ENCODE measurements at places on chromosomes 2 and 18. TPM values are rescaled to one million over a fixed set of nuclear protein-coding genes. Genes with fewer than 3 reads are reported as not detected.

The CCDC85A gene
- total RNA-seq: not detected

The BUB1 gene
- total RNA-seq: 6.5 TPM

The RTP5 gene
- not detected for total RNA-seq

The TPO gene
- total RNA-seq: not detected

The FTCDNL1 gene
- total RNA-seq: 0.21 TPM

The MAP3K19 gene
- total RNA-seq: not detected

The GAL3ST2 gene
- not detected for total RNA-seq

The MLPH gene
- 9.9 TPM for total RNA-seq

The SS18 gene
- total RNA-seq: 150 TPM

The TMEM178A gene
- total RNA-seq: 0.43 TPM

The PROM2 gene
- 37.1 TPM for total RNA-seq

The ZC3H6 gene
- 9.8 TPM for total RNA-seq

The CD207 gene
- not detected for total RNA-seq

The MYCN gene
- not detected for total RNA-seq

The MYO3B gene
- 0.85 TPM for total RNA-seq

The DNAH7 gene
- total RNA-seq: under 0.01 TPM

The SRD5A2 gene
- total RNA-seq: not detected

The LINC00305 gene
- not detected for total RNA-seq

The DES gene
- not detected for total RNA-seq

The ZDBF2 gene
- 8.0 TPM for total RNA-seq

The ANKAR gene
- total RNA-seq: 2.4 TPM

The TLX2 gene
- total RNA-seq: not detected

The M1AP gene
- 0.96 TPM for total RNA-seq

The IDH1 gene
- 153 TPM for total RNA-seq

The SEPTIN2 gene
- total RNA-seq: 220 TPM

The IL36G gene
- total RNA-seq: 41.4 TPM

The PSMA8 gene
- total RNA-seq: not detected

The COL4A3 gene
- under 0.01 TPM for total RNA-seq

All from tracheal epithelial cell (primary cell).